ENCODE measurements at places on chromosomes 3 and 15.

DNA sequence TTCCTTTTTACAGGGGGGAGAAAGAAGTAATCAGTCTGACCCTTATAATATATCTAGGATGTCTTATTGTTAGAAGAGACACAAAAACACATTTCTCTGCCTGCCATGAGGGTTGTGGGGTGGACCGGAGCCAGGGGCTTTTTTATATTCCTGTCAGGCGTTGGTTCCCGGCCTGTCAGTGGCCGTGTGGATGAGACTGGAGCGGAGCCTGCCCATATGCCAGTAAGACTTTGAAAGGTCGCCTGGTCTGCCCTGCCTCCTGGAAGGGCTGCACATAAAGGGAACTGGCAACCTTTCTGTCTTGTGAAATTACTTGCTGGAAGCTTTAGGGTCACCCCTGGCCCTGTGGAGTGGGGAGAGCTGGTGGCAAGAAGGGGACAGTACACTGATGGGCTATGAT lies 34.7 kb downstream of the MAP3K13 start:
- DNase-seq: no peak

- no peak for DNase-seq
Observed at GRCh38 chr3:107938143-107938542, 152.7 kb downstream of the CD47 start.

DNA sequence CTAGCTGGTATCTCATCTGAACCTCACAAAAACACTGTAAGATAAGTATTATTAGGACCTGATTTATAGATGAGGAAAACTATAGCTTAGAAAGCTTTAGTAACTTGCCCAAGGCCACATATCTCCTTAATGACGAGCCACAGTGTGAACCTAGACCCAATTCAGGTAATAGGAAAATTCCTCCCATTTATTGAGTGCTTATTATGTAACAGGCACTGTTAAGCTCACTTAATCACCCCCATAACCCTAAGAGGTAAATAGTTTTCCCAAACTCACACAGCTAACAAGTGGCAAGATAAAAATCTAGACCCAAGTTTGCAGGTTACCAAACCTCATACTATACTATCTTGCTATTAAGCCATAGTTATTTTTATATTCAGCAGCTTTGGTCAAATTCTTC lies 7.9 kb downstream of the WDR5B start:
- no peak for DNase-seq

DNA sequence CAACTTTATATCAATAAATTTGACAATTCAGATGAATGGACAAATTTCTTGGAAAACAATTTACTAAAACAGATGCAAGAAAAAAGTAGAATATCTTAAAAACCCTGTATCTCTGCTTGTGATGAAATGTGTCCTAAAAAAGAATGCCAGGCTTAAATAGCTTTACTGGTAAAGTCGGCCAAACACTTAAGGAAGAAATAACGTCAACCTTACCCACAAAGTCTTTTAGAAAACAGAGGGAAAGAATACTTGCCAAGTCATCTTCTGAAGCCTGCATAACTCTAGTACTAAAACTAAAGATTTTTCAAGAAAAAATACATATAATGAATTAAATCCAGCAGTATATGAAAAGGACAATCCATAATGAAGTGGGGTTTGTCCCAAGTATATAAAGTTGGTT lies 111.1 kb downstream of the RASA2 start:
- no peak for DNase-seq

GRCh38 chr3:93861017-93861416 lies 112.7 kb downstream of the PROS1 start:
- DNase-seq: no peak

DNA sequence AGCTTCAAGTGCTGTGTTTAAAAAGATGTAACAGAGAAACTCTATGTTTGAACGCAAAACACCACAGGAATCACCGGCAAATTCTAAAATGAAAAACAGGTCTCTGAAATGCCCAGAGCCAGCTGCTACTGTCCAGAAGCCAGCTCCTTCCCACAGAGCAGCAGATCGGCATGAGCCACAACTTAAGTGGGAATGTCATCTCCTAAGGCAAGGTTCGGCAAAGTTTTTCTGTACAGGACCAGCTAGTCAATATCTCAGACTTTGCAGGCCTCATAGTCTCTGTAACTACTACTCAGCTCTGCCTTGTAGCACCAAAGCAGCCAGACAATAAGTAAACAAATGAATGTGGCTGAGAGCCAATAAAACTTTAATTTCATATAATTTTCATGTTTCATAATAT lies 4.9 kb downstream of the PLOD2 start:
- DNase-seq: no peak

DNA sequence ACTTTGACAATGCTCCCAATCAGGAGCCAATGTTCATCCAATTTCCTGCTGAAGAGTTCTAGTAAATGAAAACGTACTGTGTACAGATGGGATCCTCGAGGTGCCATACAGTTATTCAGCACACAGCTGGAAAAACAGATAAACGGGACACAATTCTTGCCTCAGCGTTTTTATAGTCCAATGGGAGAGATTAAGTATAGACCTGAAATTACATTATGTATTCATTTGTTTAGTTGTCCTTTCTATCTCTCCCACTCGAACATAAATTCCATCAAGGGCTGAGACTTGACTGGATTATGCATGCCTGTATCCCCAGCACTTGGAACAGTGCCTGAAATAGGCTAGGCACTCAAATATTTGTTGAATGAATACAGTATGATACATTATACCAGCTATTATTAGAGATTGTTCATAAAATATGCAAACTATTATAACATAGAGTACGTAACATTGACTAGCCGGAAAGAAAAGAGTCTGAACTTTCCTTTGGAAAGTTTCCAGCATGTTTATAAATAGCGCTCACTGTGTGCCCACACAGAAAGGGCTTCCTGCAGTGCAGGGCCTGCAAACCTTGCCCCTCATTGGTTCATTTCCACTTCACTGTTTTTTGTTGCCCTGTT lies 27.4 kb upstream of the SNTN start:
- no peak for DNase-seq

DNA sequence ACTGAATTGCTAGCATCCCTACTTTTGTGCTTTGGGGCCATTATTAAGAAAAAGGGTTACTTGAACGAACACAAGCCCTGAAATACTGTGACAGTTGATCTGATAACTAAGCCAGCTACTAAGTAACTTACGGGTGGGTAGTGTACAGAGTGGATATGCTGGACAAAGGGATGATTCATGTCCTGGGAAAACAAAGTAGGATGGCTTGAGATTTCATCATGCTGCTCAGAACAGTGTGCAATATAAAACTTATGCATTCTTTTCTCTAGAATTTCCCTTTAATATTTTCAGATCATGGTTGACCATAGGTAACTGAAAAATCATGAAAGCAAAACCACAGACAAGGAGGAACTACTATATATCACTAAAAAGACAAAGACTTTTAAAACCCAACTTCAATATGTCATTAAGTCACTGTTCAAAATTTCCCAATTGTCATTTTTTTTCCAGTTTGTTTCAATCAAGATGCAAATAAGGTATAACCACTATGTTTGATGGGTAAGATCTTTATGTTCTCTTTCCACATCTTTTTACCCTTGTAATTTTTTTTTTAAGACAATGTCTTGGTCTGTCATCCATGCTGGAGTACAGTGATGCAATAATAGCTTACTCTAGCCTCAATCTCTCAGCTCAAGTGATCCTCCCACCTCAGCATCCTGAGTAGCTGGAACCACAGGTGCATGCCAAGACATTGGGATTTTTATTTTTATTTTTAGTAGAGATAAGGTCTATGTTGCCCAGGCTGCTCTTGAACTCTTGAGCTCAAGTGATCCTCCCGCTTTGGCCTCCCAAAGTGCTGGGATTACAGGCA lies 67.7 kb downstream of the IFT80 start:
- no peak for DNase-seq

- no peak for DNase-seq
Observed at GRCh38 chr15:38674448-38674847, 109.8 kb upstream of the RASGRP1 start.

GRCh38 chr15:99451484-99451883 lies 114.3 kb upstream of the MEF2A start:
- DNase-seq: no peak

- no peak for DNase-seq
Observed at GRCh38 chr3:32972482-32973146, 21.2 kb downstream of the CCR4 start.
